ENCODE measurements at places on chromosomes 3 and 15.

GRCh38 chr3:168040607-168041208 lies 55.0 kb downstream of the GOLIM4 start:
- DNase-seq: peak; percentile 83

GRCh38 chr3:161035711-161036110 lies 69.4 kb downstream of the B3GALNT1 start:
- no peak for DNase-seq

DNA sequence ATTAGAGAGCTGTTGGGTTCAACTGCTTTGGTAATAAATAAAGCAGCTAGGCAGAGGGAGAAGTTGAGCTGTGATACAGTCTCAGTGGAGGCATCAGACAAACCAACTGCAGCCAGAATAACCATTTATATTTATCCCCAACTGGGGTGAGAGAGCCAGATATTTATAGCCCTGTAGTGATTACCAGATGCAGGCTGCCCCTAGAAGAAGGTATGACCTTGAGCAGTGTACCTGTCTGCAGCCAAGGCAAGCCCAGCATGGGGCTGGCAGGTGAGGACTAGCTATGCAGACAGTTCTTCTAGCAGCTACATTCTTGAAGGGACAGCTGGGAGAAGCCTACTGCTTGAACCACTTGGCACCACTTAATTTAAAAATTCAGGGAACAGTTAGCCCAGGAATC lies 144.4 kb upstream of the EPHA3 start:
- no peak for DNase-seq

- no peak for DNase-seq
Measured at GRCh38 chr3:162395496-162395895, 898.9 kb downstream of the OTOL1 start.

- no peak for DNase-seq
Measured at GRCh38 chr15:87429754-87430153, 826.8 kb downstream of the NTRK3 start.

GRCh38 chr15:101608201-101608600 lies 44.0 kb downstream of the TM2D3 start:
- no peak for DNase-seq

- DNase-seq: no peak
Measured at GRCh38 chr15:65512189-65512588, 5.3 kb downstream of the DPP8 start.

DNA sequence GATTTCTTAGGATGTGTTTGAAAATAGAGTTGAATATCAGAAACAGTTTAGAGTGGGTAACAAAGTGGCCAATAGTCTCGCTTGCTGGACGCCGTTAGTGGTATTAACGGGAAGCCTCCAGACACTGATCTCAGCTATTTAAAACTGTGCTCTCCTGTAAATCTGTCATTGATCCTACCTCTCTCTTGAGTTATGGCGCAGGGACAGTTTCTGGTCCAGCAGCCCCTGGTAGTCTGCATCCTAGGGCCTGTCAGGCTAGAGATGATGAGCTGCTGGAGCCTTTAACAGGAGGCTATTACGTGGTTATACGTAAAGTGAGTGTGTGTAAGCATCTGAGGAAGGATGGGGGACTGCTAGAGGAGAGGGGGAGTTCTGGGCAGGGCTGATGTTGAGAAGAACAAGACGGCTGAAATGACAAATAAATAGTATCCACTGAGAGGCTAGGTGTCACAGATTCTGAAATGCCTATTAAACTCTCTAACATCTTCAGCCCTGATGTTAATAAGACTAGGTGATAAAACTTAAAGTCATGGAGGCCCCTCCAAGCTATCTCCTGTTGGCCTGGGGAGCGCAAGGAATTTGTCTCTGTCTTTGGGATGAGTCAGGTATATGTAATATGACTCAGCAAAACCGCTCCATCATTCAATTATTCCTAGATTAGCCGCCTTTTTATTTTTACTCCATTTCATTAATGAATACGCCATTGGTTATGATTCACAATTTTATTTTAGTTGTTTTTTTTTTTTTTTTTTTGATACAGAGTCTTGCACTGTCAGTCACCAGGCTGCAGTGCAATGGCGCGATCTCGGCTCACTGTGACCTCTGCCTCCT lies 155.7 kb downstream of the GREM1 start:
- no peak for DNase-seq

- DNase-seq: no peak
Measured at GRCh38 chr3:14253022-14253706, 74.5 kb downstream of the LSM3 start.

DNA sequence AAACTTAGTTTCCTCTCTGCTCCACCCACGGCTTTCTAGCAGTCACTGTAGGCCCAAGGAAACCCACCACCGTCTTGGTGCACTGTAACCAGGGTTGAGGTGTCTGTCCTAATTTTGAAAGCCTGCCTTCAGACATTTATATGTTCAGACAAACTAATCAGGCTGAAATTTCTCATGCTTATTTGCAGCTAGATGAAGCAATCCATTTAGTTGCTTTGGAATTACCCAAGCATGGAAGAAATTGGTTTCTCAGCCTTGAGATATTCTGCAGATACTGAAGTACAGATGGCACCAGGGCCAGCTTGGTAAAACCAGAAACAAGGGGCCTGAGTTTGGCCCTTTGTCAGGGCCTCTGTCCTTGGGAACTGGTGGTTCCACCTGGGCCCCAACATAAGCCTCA lies 105.4 kb downstream of the CACNA1D start:
- no peak for DNase-seq

DNA sequence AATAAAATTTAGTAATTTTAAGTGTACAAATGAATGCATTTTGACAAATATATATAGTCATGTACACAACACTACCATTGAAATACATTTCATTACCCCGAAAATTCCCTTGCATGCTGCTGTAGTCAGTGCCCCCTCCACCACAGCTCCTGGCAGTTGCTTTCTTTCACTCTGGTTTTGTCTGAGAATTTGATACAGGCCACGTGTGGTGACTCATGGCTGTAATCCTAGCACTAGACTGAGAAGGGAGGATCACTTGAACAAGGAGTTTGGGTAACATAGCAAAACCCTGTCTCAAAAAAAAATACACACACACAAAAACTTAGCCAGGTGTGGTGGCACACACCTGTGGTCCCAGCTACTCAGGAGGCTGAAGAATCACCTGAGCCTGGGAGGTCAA lies 65.4 kb downstream of the TFRC start:
- DNase-seq: no peak

GRCh38 chr15:34772312-34772711 lies 17.5 kb upstream of the GJD2 start:
- DNase-seq: no peak

DNA sequence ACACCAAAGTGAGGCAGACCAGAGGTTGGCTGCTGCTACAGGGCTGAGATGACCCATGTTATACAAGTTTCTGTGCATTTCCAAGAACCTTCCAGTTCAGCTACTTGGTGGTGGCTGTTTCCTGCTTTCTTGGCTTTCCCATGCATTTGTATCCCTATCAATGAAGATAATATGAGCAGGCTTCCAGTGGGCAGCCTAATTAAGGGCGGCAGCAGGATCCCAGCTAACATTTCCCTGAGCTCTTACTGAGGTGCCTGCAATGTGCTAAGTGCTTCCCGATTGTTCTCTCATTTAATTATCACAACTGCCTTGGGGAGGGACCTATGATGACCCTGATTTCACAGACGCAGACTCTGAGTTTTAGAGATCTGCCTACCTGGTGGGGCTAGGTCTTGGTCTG lies 95.5 kb downstream of the FRMD4B start:
- no peak for DNase-seq

DNA sequence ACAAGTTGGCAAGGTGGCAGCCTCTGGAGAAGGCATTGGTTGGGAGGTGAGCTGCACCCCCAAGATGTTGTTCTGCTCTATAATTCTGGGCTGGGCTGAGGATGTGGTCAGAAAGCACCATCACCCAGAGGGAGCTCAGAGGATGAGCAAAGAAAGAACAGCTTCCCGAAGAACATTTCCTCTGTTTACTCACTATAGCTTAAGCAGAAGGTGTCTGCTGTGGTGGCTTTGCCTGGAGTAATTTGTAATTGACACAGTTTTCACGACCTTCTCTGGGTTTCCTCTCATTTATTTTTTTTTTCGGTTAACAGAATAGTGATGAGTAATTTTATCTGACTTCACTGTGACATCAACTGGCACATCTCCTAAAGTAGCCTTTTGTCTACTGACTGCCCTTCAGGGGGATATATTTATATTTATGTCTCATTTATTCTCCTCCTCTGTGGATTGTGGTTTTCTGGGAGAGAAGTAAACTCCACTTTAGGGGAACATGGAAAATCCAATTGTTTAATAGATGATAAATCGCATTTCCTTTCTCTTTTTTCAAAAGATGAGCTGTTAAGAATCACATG lies 49.5 kb upstream of the ABHD17C start:
- DNase-seq: no peak

DNA sequence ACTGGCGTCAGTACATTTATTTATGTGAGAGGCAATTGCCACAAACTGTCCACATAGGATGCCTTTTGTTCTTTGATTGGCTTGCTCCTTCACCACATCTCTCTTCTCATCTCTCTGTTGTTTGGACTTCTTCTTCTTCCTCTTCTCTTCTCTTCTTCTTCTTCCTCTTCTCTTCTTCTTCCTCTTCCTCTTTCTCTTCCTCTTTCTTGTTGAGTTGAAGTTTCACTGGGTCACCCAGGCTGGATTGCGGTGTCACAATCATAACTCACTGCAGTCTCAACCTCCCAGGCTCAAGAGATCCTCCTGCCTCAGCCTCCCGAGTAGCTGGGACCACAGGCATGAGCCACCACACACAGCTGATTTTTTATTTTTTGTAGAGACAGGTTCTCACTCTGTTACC lies 67.7 kb upstream of the GSK3B start:
- no peak for DNase-seq

- DNase-seq: no peak
Measured at GRCh38 chr3:157131861-157132260, 28.1 kb downstream of the CCNL1 start.

DNA sequence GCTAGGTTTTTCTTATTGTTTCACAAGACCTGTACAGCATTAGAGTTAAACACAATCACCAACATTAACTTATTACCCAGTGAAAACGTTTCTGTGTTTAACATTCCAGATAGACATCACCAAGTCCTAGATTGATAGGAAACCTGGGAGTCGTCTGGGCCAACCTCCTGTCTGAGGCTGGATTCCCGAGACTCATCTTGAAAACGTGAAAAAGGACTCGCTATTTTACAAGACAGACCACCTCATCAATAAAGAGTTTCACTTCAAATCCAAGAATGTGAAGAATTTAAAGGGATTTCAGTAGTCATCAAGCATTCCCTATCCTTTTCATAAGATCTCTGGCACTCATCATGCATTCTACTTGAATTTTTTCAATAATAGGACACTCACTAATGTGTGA lies 626.6 kb downstream of the MCTP2 start:
- DNase-seq: no peak

- DNase-seq: no peak
Measured at GRCh38 chr3:149534671-149535332, 60.3 kb downstream of the TM4SF4 start.

DNA sequence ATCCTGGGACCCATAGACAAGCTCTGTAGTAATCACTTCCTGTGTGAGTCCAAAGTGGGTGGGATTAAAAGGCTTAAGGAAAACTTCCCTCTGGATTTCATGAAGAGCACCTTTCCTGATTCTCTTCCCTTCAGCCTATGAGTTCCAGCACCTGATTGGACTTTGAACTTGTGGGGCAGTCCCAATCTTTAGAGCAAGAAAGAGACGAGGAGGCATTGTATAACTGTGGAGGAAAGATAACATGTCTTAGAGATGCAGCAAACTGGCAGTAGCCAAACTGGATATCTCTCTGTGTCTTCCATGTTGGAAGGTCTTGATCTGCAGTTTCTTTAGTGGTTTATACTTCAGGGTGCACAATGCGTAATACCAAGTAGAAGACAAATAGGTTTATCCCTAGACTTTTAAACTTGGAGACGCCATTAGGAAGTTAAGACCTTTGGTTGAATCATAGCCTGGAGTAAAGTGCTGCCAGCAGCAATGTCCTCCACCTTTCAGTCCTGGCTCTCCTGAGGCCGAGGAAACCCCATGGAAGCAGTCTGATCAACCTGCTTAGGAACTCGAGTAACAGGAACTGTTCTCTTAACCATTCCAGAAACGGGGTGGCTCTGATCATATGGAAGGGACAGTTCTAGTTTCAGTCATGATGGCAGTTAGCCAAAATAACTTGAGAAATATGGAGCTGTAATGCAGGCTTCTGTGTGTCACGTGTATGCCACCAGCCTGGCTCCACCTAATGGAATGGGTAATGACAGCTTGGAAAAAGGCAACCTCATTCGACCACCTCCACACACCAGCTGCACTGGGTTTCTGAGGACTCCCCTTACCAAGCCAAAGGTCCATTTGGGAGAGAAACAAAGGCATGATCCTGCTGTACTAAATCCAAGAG lies 4.7 kb downstream of the EIF1B start:
- DNase-seq: no peak

DNA sequence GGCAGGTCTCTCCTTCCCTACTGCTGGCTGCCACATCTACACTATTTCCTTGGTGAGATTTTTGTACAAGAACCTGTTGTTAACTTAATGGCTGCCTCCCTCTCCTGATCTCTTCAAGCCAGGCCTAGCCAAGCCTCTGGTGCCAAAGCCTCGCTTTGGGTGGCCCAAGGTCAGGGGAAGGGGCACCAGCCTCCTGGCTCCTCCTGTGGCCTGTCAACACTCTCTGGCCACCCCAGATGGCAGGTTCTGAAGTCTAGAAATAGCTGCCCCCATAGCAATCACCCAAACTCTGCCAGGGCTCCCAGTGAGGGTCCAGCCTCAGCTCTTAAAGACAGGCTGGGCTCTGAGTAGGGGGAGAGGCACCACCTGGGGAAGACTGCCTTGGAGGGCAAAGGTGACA lies 5.0 kb downstream of the IFRD2 start:
- DNase-seq: no peak

- no peak for DNase-seq
Measured at GRCh38 chr3:17605032-17605431, 137.4 kb downstream of the TBC1D5 start.

DNA sequence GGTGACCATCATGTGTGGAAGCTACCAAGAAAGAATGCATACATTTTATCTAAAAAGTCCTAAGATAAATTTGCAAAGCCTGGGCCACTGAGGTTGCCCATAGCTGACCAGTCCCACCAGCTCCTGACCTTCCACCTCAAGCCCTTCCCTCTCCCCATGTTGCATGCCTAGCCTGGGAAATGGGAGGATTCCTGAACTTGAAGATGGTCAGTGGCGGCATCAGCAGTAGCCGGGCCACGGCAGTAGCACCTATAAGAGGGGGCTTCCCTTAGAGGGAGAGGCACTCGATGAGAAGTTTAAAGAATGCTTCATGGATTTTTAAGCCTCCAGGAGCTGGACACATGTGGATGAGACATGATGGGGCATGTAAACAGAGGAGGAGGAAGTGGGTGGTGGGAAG lies 172.1 kb downstream of the KLF13 start:
- DNase-seq: no peak

DNA sequence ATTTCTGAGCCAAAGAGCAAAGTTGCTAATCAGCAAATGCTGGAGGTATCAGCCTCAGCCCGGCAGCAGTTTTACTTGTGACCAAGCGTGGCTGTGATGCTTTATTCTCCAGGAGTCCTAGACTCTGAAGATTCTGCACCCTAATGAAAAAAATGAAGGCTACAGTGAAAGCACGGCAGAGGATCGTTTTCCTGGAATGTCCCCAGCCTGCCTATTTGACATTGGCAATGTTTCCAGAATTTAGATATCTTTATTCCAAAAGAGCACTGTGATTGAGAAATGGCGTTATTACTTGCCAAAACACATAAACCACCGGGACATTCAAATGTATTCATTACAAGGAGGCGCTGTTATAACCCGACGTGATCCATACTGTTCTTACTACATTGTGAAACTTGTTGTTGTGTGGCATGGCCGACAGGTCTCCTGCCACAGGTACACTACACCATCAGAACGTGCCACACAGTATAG lies 263.8 kb downstream of the SLCO3A1 start:
- no peak for DNase-seq

- DNase-seq: no peak
Measured at GRCh38 chr15:66408254-66408653, 21.5 kb downstream of the MAP2K1 start.
